ENCODE measurements at places on chromosomes 11 and 22. TPM values are rescaled to one million over a fixed set of nuclear protein-coding genes. Genes with fewer than 3 reads are reported as not detected.

NEFH gene
- total RNA-seq: 0.17 TPM

SLC7A4 gene
- 0.26 TPM for total RNA-seq

RCOR2 gene
- total RNA-seq: 5.6 TPM

GRCh38 chr11:70901951-70902521 lies 350.3 kb downstream of the SHANK2 start:
- no peak for DNase-seq

GRCh38 chr11:77117492-77117891 lies 10.6 kb upstream of the MYO7A start:
- DNase-seq: no peak

DNA sequence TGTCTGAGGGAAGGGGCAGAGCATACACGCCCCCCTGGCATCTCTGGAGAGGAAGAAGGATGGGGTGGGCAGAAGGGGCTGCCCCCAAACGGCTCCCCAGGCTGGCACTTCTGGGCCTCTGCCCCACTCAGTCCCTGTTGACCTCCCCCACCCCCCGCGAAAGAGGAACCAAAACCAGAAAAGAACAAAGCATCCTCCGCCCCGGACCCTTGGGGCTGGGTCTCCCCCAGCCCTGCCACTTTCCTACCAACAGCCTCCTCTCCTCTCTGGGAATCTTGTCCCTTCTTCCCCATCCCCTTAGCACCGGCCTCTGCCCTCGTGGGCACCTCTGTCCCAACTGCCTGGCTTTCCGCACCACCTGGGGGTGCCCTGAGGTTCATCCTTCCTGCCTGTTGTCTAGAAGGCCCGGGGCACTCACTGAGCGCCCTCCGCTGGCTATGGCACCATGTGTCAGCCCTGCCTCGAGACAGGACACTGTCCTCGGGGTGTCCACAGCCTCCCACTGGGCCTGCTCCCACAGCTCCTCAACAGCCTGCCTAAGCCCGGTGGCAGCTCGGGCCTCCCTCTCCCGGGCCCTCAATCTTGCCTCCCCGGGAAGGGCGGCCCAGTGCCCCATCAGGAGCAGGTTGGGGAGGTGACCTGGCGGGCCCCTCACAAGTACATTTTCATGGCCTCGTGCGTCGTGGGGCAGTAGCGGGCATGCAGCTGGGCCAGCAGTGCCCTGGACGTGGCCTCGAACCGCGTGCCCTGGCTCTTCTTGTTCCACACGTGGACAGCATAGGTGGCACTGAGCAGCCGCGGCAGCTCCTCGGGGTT lies 28.2 kb downstream of the A4GALT start:
- no peak for DNase-seq

DNA sequence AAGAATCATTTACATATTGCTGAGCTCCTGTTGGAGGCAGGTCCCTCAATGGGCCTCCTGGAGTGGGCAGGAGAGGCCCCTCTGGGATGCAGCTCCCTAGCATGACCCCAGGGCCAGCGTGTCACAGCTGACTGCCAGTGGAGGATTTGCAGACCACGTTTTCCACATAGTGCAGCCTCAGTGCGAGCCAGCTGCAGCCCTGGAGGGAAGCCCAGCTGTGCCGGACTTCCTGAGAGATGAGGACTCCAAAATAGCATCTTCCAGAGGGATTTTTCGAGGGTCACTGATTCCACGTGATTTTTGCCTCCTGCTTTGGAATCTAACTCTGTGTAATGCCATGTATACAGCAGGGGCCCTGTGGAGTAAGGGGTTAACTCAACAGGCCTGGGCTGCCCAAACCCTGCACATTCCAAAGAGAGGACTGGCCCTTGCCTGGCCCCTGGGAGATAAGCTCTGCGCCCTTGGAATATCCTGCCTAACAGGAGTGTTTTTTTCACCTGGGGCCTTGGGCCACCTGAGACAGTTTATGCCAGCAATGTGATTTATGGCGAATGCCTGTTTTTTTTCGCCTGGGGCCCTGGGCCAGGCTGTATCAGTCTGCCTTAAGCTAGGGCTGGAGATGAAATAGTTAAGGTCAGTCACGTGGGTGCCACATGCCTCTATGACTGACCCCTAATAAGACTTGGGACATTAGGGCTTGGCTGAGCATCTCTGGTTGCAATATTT lies 47.4 kb downstream of the RPS6KA4 start:
- no peak for DNase-seq

GRCh38 chr11:56764976-56765375 lies 16.5 kb upstream of the OR9G4 start:
- DNase-seq: no peak

- DNase-seq: peak; percentile 28
Observed at GRCh38 chr22:25202290-25202921, 2.7 kb downstream of the CRYBB3 start.

- no peak for DNase-seq
Observed at GRCh38 chr11:134517115-134517514, 105.1 kb upstream of the B3GAT1 start.

DNA sequence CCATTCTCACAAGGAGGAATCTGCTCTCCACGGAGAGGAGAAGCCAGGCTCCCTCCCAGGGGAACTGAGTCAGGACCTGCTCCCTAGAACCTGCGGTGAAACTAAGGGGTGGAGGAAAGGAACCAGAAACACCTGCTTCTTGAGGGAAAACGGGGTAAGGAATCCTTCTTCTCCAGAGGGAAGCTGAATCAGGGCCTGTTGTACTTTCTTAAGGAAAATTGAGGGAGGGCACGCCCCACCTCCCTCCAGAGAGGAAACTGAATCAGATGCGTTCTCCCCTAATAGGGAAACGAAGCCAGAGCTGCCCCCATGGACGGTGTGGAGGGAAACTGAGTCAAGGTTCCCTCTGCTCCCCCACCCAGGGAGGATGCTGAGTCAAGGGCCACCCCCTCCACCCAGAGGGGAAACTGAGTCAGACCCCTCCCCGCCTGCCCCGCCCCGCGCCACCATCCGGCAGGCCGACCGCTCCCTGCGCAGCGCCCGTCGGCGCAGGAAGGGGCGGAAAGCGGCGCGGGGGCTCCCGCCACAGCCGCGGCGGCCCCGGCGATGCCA lies 393 bp downstream of the RELA start:
- DNase-seq: no peak

DNA sequence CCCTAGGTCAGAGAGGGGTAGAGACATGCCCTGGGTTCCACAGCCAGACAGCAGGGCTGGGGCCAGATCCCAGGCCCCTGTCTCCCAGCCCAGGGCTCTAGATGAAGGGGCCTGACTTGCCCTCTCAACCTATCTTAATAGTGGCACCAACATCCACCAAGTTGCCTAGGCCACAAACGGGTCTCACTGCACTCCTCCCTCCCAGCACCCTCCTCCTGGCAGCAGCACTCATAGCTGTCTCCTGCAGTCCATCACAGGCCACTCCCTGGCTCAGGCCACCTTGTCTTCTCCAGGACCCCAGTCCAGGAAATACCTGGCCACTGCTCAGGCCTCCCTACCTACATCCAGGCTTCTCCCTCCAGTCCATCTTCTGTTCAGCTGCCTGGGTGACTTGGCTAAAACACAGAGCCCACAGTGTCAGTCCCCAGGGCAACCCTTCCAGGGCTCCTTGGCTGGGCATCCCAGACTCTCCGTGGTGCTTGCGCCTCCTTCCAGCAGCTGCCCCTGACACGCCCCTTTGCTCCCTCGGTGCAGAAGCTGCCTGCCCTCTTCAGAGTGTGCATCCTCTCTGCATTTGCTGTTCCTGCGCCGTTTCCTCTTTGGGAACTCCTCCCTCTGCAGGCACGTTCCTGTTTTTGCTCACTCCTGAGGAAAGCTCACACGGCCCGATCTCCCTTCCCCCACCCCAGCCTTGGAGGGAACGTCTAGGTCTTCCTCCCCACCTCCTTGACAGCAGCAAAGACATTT lies 40.5 kb downstream of the LRRC32 start:
- no peak for DNase-seq

DNA sequence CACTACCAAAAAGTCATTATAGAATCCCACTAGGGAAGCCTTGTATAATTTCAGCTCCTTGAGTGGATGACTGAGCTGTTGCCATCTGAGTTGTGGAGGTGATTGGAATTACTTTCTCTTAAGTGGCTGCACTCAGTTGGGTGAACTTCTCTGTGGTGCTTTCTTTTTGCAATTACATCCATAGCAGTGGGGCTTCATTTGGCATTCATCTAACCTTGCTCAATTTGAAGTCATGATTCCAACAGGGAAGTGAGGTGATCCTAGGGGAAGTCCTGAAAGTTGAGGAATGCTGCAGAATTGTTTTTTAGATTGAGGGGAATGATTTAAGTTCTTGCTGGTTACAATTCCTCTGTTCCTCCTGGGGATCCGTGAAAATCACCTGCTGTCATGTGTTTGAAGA lies 39.6 kb downstream of the ARHGAP42 start:
- no peak for DNase-seq

DNA sequence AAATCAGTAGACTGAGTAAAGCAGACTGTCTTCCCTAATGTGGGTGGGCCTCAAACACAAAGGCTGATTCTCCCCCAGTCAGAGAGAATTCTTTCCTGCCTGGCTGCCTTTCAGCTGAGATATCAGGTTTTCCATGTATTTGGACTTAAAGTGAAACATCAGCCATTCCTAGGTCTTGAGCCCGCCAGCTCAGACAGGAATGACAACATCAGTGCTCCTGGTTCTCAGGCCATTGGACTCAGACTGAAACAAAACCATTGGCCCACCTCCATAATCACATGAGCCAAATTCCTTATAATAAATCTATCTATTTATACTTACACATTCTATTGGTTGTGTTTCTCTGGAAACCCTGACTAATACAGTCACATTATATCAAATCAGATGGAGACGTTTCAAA lies 56.7 kb upstream of the CLPB start:
- peak; percentile 4 for DNase-seq

DNA sequence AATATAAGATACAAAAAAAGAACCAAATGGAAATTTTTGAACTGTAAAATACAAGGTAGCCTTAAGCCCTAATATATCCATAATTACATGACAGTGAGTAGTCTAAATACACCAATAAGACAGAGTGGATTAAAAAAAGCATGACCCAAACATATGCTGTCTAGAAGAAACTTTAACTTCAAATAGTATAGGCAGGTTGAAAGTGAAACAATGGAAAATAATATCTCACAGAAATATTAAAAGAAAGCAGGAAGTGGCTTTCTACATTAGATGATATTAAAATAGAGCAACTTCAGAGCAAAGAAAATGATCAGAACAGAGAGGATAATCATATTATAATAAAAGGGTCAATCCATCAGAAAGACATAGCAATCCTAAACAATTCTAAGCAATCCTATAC lies 21.8 kb downstream of the DCUN1D5 start:
- no peak for DNase-seq

DNA sequence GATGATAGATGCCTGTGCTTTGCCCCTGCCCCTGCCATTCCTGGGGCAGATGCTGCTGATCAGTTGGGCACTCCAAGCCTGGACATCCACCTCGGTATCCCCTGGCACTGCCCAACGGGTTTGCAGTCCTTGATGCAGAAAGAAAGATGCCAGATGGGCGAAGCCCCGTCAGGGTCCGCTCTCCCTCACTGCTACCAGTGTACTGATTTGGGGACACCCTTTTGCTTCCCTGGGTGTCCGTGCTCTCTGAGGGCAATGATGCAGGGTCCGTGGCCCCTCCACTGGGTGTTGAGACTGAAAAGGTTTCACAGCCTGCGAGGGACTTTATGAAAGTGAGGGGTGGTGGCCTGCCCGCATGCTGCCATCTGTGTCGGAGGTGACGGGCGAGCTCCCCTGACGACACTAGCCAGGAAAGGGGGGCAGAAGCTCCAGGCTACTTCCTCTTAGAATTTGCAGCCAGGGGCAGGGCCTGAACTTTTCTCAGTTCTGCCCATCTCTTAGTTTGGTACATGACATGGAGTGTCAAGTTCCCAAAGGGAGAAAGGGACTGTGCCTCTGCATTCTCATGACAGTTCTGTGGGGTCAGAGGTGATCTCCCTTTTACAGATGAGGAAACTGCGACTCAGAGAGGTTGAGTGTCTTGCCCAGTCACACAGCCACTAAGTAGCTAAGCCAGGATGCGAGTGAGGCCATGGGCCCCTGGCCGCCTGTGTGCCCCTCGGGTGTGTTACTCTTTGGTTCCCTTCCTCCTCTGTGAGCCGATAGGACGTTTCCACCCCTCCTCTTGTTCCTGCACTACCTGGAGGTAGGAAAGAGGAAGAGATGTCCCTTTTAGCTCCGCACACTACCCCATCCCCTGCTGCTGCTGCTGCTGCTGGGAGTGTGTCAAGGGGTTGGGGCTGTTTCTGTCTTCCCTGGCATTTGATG lies 96.6 kb downstream of the BCR start:
- no peak for DNase-seq

DNA sequence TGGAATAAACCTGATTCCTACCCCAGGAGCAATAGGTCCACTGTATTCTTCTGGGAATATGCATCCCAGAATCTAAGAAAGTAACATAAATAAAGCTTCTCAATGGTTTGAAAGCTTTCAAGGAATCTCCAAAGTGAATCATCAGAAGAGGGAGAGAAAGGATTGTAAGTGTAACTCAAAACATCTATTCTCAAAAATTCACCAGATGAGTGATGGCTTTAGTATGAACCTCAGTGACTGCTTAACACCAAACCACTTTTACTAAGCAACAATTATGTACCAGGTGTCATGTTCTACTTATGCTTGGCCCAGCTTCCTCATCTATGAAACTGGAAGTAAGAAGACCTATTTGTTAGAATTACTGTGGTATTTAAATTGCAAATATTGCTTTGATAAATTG lies 7.4 kb downstream of the RAB38 start:
- DNase-seq: no peak

DNA sequence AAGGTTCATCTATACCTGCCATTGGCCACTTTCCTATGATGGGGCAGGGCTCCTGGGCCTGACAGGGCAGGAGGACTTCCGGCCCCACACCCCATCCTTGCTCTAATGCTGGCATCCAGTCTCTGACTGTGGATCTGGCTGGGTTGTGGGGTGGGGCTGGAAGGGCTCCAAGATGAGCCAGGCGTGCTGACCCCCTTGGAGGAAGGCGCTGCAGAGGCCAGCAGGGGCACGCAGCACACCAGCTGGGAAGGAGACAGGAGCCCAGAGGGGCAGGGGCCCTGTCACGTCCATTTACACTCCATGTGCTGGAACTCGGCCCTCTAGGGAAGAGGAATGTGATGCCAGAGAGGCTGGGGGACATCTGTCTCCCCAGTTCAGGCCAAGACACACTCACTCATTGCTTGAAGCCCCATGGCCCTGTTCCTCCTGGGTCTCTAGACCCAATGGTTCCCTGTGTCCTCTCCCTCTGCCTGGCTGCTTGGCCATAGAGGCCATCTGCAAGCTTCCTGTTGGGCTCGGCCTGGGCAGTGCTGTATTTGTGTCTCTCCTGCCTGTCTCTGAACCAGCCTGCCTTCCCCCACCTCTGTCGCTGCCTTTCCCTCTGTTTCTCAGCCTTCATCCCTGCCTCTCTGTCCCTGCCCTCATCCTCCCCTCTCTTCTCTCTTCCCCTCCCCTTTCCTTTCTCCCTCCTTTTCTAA lies 67.5 kb upstream of the NECTIN1 start:
- no peak for DNase-seq

DNA sequence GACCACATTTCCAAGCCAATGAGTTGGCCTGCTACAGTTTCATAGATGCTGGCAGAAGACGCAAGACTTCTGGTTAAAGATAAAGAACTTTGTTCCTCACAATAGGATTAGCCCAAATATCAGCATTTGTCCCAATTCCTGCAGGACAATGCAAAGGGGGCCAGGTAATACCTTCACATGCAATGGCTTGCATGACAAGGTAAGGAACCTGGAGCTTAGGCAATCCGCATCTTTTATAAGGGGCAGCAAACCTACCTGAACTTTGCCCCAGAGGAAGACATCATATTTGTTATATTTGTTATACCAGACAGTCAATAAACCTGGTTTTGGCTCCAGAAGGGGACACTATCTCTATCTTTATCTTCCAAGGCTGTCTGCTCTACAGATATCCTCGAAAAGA lies 5.3 kb downstream of the P2RY6 start:
- DNase-seq: no peak
